Brain microvascular endothelial cell (primary cell): ENCODE measurements at places on chromosomes 4 and X.

DNA sequence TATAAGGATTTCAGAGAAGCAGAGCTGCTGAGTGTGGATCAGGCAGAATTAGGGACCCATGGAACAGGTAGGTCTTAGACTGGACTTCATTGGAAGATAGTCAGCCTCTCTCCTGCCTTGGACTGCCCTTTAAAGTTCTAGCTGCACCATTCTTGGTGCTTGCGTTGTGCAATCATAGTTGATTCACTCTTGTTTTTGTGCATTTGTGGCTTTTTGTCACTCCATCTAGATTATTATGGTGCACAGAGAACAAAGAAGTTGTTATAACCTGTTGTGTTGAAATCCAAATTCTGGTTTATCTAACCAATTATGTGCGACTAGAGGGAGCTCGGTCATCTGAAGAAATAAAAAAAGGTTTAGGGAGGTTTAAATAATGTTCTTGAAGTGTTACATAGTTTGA is 59.3 kb downstream of the JADE1 start:
- DNase-seq: no peak

DNA sequence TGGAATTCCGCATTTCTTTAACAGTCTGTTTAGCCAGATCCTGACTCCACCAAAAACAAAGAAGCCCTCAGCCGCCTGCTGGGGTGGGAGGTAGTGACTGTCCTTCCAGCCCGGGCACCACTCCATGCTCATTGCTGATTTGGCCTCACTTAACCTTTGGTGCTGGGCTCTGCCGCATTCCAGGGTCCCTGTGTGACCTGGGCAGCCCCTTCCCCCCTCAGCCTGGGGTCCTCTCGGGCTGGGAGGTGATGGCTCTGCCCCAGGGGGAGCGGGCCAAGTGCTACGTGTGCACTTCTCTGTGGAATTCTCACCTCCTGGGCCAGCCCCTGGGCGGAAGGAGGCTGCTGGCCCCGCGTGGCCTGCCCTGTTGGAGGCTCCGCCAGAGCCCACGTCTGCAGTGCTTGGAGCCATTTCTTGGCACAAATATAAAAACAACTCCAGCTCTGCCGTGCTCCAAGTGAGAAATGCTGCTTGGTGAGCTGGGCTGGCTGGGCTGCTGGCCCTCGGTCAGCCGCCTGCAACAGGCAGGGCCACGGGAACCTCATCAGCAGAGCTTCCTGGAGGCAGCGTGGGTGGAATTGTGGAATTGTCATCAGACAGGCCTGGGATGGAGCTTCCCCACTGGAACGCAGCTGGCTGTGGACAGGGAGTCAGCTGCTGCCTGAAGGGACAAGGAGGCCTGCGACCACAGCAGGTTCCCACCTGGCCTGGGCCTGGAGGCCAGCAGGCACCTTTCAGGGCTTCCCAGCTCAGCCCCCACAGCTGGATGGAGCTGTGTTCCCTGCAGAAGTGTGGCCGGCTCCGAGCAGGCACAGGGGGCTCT is 66.0 kb downstream of the TRMT44 start:
- DNase-seq: peak; percentile 52

GRCh38 chr4:113293043-113293560 is 243.6 kb downstream of the ANK2 start:
- peak; percentile 30 for DNase-seq

- DNase-seq: peak; percentile 36
Observed at GRCh38 chrX:52574416-52575275, 57.8 kb upstream of the XAGE1B start.

- DNase-seq: no peak
Observed at GRCh38 chrX:8323356-8323755, 141.3 kb upstream of the VCX3B start.

- no peak for DNase-seq
Observed at GRCh38 chr4:186829097-186829496, 105.4 kb upstream of the FAT1 start.

- DNase-seq: no peak
Observed at GRCh38 chr4:153785910-153786721, 2.8 kb downstream of the SFRP2 start.

GRCh38 chr4:154692304-154692818 is 51.4 kb upstream of the LRAT start:
- no peak for DNase-seq

DNA sequence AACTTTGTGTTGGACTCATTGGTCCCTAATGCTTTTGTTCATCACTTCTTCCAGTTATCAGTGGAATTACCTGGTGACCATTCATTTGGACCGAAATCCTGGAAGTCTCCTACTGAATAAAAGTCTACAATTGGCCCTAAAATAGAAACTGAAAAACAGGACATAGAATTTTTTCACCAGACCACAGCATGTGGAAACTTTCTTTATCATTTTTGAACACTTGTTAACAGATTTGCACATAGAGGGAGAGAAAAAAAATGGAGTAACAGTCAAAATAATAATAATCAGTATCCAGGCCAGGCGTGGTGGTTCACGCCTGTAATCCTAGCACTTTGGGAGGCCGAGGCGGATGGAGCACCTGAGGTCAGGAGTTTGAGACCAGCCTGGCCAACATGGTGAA is 7.1 kb downstream of the EPGN start:
- DNase-seq: no peak

- no peak for DNase-seq
Observed at GRCh38 chr4:16224264-16225166, 1.8 kb downstream of the TAPT1 start.

DNA sequence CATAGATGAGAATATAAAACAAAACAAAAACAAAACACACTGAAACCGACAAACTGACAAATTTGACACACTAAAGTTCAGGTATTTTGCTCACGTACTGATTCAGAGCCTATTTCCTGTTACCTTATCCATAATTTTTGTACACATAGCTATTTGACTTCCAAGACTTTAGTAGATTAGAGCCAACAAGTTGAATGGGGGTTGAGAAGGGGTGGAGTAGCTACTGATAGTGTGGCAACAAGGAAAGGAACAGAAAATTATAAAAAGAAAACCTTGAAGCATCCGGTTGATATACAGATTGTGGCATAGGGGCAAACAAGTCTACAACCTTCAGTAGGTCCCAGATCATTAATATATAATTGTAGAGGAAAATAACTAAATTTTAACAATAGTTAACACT is 92.3 kb upstream of the RASGEF1B start:
- DNase-seq: no peak

DNA sequence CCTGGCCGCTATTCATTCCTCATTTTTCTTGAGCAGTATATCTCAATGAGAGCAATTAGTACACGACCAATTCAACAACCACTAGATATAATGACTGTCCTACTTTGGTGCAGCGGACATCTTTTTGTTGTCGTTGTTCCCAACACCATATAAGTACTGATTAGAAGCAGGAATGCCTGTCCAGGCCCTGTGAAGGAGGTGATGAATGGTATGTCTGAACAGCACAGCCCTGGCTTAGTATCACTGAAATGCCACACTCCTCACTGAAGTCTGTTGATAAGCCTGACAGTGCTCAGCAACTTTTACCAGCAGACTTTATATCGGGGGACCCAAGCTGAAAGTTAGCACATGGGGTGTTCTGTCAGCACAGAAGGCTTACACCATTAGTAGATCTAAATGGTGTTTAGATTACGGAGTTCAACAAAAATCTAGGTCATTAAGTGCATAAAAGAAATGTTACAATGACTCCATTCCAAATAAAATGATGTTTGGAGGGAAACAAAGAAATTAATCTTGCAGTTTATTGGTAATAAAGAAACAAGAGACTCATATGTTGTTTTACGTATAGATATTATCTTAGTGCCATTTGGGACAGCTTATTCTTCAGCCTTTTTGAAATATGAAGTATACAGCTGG is 228.3 kb upstream of the TTC29 start:
- no peak for DNase-seq

GRCh38 chr4:89404530-89404929 is 96.9 kb upstream of the GPRIN3 start:
- DNase-seq: no peak
